Activated CD8-positive, alpha-beta memory T cell treated with anti-CD3 and anti-CD28 coated beads for 36 hours (primary cell): ENCODE measurements at places on chromosomes 5 and 9. TPM values are rescaled to one million over a fixed set of nuclear protein-coding genes. Genes with fewer than 3 reads are reported as not detected.

Gene FCN2
- total RNA-seq: not detected

Gene CBY3
- 0.55 TPM for total RNA-seq

Gene WDR38
- total RNA-seq: not detected

Gene TUSC1
- not detected for total RNA-seq

Gene ORM2
- total RNA-seq: not detected

Gene SIT1
- total RNA-seq: 63.7 TPM
